CD4-positive, CD25-positive, alpha-beta regulatory T cell (primary cell): ENCODE measurements at places on chromosomes 3 and 15. TPM values are rescaled to one million over a fixed set of nuclear protein-coding genes. Genes with fewer than 3 reads are reported as not detected.

- DNase-seq: no peak
These were observed 49.9 kb upstream of the LMCD1 start for GRCh38 chr3:8451696-8452095.

DNA sequence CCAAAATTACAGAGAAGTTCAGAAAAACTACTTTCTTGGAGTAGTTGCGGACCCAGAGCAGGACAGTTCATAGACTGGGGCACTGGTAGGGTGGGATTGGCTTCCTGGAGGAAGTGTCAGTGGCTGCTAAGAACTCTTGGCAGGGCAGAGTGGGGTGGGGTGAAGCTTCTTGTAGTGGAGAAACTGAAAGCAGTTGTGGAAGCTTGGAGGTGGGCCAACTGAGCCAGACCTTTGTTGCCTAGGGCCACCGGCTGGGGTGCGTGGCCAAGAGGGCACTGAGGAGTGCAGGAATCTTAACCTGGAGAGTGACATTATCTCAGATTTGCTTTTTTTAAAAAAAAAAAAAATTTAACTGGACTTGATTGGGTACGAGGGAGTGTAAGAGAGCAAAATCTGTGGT, 3.1 kb downstream of the KAT2B start:
- DNase-seq: peak; percentile 20

GRCh38 chr3:75631541-75631940, 32.6 kb upstream of the FRG2C start:
- DNase-seq: no peak

Gene UBA7
- 201 TPM for total RNA-seq

DNA sequence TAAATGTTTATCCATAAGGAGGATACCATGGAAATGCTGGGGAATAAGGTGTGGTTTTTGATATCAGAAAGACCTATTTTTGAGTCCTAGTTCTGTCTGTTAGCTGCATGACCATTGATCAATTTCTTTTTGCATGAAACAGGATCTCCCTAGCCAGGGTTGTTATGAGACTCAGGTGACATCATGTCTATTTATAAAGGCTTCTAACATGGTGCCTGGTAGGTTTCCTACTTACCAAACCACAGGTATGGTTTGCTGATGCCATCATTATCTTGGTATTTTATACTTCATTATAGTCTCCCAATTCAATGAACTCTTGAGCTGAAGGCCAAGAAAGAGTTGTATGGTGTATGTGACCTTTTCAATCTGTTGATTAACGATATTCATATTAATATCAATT, 144.0 kb downstream of the CLSTN2 start:
- no peak for DNase-seq
